Stimulated activated CD8-positive, alpha-beta memory T cell treated with anti-CD3 and anti-CD28 coated beads, Interleukin-15, amount 100 ng/mL, for 4 hours (primary cell): ENCODE measurements at places on chromosomes 4 and X.

DNA sequence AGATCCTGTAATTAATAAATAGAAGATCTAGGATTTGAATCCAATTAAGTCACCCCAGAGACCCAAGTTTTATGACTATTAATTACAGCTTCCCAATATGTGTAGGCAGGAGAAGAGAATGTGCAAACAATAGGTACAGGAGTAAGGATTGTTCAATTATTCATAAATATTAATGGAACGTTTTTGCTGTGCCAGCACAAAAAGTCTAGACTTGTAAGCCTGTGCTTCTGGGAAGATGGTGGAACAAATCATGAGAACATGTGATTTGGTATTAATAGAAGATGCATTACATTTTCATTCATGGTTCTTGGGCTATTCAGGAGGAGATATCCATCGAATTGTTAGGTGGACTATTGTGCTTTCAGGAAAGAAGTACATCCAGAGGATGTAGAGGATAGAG lies 1240.9 kb downstream of the STIM2 start:
- DNase-seq: no peak

DNA sequence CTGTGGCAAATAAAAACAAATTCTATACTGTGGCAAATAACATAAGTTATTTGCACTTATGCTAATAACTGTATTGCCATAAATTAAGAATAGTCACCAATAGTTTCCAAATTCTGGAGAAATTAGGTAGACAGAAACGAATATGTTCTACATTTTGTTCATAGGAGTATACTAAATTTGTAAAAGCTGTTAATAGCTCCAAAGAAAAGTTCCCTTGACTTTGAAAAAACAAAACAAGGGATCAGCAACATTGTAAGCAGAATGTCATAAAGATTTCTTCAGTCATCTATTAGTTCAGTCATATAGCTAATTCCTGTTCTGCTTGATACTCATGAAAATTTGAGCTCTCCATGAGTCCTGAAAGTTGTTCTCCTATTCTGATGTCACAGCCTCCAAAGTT lies 1472.8 kb downstream of the C4orf33 start:
- no peak for DNase-seq

DNA sequence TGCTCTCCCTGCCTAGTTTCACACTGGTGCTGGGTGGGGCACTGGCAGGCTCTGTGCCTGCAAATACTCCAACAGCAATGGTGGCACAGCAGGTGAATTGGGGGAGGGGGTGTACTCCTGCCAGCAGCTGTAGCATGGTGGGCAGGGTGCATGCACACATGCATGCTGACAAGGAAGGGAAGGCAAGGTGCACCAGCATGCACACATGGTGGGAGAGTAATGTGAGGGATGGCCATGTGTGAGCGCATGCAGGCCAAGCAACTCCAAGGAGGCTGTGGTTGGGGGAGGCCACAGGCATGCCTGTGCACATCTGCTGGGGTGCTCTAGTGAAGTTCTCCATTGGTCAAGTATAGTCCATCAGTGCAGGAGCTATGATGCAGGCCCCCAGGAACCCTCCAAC lies 54.5 kb upstream of the INPP4B start:
- DNase-seq: no peak

DNA sequence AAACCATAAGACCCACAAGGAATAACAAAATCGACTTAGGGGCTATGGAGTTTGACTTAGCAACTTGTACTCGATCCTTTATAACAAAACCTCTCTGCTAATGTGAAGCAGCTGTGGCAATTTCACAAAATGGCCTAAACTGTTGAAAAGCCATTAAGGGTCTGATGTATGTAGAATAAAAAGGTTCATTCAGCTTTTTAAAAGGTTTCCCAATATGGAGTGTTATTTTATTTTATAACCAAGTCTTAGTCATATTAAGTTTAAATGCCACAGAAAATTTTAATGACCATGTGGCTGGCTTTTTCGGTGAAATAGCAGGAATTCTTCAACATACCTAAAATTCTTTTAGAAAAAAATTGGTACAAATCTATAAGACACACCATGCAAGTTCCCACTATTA lies 291.8 kb upstream of the HAND2 start:
- DNase-seq: no peak

- peak; percentile 66 for DNase-seq
Observed at GRCh38 chrX:39613997-39614679, 483.6 kb downstream of the BCOR start.

GRCh38 chr4:185726931-185727330 lies 85.1 kb downstream of the SORBS2 start:
- DNase-seq: no peak

DNA sequence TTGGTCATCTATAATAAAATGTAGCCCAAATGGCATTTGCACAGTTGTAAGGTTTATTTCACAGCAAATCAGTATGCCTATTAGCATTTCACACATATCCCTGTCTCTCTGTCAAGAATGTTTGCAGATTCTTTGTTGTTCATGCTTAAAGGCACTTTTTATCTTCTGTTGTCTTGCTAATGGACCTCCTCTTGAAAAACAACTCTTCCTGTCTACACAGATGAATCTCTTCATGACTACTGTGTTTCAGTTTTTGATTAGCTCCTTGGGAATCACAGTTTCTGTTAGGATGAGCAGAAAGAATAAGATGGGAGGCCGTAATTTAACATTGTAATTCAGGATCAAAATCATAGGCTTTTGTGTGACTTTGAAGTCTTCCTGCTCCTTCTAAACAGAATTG lies 35.5 kb upstream of the SLC4A4 start:
- DNase-seq: no peak

- no peak for DNase-seq
Observed at GRCh38 chr4:41257906-41258305, 1.2 kb downstream of the UCHL1 start.

DNA sequence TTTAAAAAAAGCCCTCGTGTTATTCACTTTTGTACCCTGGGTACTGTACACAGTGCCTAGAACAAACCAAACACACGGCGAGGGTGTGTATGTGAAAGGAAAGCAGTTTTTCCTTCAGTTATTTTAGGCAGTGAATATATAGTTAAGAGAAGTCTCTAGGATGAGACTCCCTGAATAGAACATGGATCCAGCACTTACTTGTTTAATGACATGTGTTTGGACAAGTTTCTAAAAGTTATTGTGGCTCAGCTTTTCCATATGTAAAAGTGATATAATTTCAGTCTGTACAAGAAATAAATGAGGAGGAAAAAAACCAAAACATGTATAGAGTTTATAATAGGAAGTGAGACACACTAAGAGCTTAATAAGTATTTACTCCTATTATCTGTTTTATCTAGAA lies 273.2 kb downstream of the ADGRL3 start:
- no peak for DNase-seq

- no peak for DNase-seq
Observed at GRCh38 chr4:163263606-163264005, 68.8 kb downstream of the NPY1R start.

GRCh38 chr4:19030536-19030935 lies 1009.0 kb upstream of the LCORL start:
- no peak for DNase-seq

DNA sequence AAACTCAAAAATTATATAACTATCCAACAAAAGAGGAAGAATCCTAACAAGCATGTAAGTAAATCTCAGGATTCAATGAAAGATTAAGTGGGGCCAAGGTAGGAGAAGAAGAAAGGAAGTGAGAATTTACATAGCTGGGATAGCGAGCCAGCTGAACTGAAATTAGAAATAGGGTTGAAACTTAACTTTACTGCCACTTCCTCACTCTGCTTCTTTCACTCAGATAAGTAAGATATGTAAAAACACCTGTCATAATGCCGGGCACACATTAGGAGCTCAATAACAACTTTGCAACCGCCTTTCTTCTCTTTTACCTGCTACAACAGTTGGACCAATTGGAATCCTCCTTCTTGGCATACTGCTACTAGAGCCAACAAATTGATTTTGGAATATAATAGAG lies 129.4 kb downstream of the CNKSR2 start:
- DNase-seq: no peak
